ENCODE measurements at places on chromosomes 6 and 20.

DNA sequence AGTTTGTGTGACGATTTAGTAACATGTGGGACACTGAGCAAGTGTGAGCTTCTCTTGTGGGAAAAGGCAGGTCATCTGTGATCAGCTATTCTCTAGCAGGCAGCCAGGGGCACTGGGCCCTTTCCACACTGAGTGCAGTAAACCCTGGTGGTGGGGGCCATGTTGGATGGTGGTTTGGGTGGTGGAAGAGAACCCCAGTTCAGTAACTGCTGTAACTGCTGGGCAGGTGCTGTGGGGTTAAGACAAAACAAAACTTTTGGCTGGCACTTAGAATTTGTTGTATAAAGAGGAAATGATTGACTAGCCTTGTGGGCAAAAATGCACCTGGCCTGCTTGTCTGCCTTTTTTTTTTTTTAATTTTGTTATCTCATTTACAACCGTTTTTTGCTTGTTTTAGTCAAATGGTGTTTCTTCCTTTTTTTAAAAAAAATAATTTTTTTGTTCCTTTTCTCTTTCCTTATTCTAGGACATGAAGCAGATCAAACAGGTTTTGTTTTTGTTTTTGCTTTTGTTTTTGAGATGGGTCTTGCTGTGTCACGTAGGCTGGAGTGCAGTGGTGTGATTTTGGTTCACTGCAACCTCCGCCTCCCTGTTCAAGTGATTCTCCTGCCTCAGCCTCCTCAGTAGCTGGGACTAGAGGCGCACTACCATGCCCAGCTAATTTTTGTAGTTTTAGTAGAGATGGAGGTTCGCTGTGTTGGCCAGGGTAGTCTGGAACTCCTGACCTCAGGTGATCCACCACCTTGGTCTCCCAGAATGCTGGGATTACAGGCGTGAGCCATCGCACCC lies 59.8 kb downstream of the IGF2R start:
- no peak for DNase-seq

DNA sequence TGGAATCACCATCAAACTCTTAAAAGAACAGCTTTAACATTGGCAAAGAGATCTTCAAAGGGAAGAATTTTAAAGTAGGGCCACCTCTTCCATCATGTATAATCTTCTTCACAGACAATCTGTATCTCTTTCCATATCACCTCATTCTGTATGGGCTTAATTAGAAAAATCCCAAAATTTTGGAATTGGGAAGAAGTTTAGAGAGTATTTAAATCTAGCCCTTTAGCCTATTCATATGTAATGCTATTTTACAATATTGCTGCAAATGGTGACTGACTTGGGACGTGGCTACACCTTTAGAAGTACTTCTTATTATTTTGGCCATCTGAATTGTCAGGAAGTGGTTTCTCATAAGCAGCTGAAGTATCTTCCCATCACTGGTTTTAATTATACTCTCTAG lies 474.3 kb downstream of the RFPL4B start:
- no peak for DNase-seq

DNA sequence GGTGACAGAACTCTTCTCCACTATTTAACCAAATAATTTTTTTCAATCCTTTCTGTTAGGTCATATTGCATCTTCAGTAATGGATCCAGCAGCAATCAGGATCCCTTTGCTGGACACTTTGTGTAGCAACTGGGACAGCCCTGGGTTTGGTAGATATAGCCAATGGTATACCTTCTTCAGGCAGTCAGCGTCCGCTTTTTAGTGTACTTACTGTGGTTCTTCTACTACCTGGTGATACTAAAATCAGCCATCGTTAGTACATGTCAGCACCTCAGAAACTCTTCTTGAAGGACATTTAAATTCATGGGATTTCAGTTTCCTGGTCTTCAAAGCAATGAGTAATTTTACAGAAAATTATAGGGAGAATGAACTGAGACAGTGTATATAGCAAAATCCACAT lies 93.5 kb downstream of the ADGRG6 start:
- DNase-seq = no peak

GRCh38 chr6:133787122-133787521 lies 101.8 kb upstream of the TCF21 start:
- DNase-seq = no peak

DNA sequence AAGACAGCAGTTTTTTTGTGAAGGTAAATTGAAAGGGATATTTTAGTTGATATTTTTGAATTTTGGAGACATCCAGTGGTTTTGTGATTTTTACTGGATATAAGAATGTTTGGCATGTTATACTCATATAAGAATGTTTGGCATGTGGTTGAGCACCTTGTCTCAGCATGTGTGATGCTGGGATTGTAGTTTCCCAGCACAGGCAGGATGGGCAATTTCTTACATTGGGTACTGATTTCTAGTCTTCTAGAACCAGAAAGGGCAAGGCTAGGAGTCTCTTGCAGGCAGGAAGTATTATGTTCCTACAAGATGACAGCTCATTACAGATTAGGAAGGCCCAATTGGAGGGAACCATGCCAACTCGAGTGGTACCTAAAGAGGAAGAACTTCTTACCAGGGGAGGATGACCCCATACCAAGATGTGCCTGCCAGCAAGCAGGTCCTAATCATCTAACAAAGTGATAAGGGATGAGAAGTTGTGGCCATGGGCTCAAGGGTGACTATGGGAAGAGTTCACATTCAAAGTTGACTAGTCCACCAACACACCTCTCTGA lies 377.8 kb downstream of the UTRN start:
- DNase-seq = no peak

DNA sequence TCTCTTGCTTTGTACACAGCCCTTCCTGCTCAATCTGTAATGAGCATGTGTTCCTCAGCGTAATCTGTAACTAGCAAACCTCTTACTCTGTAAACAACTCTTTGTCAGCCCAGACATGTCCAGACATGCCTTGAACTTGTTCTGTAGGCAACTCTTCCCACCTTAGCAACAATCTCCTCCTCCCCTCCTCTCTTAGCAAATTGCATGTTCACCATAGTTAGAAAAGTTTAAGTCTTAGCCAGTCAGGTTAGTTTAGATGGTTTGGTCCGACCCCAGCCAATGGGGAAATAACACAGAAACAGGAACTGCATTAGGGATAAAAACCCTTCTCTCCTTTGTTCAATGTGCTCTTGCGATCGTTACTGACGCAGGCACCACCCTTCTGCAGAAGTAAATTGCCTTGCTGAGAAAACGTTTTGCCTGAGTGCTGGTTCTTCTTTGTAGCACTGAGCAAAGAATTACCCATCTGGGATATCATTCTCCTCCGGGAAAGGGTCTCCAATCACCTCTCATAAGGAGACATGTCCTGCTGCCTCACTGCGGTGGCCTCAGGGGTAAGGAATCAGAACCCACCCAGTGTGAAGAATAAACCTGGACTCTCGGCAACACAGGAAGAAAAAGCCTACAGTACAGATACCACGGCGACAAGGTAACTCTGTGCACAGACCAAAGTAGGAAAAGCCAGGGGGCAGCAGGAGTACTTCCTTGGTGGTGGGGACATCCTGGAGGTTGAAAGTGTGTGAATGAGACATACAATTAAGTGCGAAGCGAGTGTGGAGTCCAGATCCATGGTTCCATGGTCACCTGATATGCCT lies 26.2 kb downstream of the PLN start:
- peak; percentile 39 for DNase-seq

- DNase-seq = no peak
Observed at GRCh38 chr6:56480654-56481337, 161.9 kb downstream of the DST start.

DNA sequence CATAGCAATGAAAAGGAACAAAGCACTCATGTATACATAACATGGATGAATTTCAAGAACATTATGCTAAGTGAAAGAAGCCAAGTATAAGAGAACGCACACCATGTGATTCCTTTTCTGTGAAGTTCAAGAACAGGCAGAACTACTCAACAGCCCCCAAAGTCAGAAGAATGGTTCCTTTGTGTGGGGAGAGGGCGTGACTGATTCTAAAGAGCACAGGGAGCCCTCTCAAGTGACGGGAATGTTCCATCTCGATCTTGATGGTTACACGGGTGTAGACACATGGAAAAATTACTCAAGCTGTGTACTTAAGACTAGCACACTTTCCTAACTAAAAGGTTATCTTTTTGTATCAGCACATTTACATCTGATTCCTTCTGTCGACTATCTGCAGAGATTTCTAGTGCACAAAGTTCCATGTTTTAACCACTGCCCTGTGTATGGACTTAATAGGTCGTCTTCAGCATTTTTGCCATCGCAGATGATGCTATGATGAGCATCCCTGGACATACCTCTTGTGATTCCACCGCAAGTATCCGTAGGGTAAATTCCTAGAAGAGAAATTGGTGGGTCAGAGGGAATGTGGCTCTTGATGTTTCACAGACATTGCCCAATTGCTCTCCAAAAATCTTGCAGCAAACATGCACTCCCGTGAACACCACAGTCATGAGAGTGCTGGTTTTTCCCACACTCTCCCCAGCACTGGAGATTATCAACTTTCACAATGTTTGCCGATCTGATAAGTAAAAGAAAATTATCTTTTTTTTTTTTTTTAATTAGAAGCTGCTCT lies 279.3 kb downstream of the BMP7 start:
- no peak for DNase-seq

- no peak for DNase-seq
Observed at GRCh38 chr20:36998652-36999051, 47.1 kb upstream of the SAMHD1 start.

- no peak for DNase-seq
Observed at GRCh38 chr20:25282796-25283195, 34.9 kb downstream of the PYGB start.

- no peak for DNase-seq
Observed at GRCh38 chr6:1496836-1497760, 107.7 kb downstream of the FOXF2 start.

DNA sequence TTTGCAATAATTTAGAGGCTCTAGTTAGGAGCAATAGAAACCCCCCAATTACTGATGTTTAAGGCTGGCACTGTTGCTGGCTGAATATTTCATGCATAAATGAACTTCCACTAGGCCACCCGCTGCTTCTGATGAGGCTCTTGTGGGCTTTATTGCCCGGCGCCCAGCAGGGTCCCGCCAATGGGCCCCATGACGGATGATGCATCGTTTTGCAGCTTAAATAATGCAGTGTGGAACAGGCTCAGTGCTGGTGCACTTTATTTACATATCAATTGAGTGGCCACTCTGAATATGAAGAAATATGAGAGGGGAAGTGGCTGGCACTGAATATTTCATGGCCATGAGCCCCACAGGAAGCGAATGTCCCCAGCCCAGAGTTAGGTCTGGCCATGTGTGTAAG lies 155.3 kb upstream of the MAFB start:
- DNase-seq = no peak

GRCh38 chr6:12595161-12595811 lies 121.3 kb upstream of the PHACTR1 start:
- peak; percentile 12 for DNase-seq

DNA sequence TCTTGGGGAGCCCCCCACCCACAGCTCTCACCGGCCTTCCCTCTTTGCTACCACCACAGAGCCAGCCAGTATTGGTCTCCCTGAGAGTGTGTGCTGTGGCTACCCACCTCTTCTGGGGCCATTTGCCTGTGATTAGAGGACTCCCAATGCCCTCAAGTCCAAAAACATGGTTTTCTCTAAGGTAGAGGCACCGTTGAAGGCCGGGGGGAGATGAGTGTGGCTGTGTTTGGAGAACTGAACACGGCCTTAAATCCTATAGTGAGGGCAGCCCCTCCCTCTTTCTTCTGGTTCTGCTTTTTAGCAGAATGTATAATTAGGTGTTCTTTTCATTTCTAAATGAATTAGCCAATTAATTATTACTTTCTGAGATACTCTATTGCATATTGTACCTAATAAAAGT lies 2.5 kb downstream of the CCR6 start:
- no peak for DNase-seq

DNA sequence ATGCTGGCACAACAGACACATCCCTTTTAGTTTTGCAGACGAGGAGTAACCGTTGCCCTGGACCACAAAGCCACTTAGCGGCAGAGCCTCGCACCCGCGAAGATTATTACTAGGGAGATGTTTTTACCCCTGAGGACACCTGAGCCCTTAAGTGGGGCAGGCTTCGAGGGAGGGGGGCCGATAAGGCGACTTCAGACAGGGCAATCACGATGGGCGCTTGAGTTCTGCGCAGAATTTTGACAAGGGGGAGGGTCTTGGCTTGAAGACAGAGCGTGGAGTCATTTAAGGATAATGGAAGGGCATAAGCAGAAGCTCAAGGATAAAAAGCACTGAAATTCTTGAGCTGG lies 650 bp upstream of the TTK start:
- DNase-seq = peak; percentile 53

GRCh38 chr6:123888771-123889513 lies 85.3 kb downstream of the NKAIN2 start:
- DNase-seq = no peak

DNA sequence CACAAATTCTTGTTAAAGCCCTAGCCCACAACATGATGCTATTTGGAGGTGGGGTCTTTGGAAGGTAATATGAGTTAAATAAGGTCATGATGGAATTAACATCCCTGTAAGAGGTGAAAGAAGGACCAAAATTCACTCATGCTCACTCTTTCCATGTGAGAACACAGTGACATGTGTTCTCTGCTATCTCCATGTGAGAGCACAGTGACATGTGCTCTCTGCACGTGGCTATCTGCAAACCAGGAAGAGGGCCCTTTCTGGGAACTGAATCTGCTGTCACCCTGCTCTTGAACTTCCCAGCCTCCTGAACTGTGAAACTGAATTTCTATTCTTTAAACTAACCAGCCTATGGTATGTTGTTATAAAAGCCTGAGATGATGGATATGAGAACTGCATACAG lies 1159.4 kb upstream of the ADGRB3 start:
- no peak for DNase-seq
